SIG-M5 (cell line): ENCODE measurements at places on chromosomes 16 and 17.

DNA sequence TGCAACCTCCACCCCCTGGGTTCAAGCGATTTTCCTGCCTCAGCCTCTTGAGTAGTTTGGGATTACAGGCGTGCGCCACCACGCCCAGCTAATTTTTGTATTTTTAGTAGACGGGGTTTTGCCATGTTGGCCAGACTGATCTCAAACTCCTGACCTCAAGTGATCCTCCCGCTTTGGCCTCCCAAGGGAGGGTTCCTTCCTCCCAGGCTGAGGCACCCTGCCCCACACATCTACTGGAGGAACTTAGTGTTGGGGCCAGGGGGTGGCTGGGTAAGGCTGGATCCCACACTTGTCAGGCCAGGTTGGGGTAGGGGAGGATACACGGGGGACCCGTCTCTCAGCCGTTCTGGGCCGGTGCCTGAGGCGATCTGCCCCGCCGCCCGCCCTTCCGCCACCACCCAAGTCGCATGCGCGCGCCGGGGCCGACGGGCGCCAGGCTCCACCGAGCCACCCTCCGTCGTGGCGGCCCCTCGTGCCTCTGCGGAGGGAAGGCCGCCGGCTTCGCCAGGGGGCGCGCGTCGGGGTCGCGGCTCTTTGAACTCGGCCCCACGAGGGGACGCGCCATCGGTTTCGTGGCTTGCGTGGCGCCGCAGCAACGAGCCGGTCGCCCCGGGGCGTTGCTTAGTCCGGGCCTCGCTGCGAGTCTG is 15.9 kb downstream of the GRB7 start:
- no peak for DNase-seq

GRCh38 chr16:59697761-59698160 is 963.6 kb upstream of the GOT2 start:
- no peak for DNase-seq

DNA sequence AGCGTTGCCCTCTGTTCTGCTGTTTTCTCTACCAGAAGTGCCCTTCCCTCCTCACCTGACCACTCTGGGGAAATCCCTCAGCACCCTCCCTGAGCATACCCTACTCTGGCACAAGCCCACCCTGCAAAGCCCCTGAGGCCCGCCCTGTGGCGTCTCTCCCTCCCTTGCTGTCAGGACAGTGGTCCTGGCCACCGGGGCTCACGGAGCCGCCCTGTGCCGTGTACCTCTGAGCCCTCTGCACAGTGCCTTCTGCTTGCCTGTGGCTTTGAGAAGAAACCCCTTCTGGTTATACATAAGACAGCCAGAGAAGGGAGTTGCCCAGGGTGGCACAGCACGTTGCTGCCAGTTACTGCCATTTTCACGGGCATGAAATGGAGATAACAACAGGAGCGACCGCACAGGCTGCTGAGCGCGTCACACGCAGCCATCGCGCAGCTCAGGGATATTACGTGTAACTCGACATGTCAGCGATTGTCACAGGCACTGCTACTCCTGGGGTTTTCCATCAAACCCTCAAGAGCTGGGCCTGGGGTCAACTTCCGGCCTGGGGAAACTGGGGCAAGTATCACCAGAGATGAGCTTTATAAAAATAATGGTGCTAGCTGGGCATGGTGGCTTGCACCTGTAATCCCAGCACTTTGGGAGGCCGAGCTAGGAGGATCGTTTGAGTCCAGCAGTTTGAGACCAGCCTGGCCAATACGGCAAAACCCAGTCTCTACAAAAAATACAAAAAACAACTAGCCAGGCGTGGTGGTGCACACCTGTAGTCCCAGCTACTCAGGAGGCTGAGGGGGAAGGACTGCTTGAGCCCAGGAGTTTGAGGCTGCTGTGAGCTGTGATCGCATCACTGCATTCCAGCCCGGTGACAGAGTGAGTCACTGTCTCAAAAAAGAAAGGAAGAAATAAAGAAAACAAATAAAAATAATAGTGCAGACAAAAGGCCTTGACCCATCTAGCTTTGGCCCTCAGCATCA is 14.8 kb downstream of the SCGB1C2 start:
- DNase-seq = no peak

GRCh38 chr16:88566158-88566557 is 4.0 kb upstream of the ZC3H18 start:
- no peak for DNase-seq

DNA sequence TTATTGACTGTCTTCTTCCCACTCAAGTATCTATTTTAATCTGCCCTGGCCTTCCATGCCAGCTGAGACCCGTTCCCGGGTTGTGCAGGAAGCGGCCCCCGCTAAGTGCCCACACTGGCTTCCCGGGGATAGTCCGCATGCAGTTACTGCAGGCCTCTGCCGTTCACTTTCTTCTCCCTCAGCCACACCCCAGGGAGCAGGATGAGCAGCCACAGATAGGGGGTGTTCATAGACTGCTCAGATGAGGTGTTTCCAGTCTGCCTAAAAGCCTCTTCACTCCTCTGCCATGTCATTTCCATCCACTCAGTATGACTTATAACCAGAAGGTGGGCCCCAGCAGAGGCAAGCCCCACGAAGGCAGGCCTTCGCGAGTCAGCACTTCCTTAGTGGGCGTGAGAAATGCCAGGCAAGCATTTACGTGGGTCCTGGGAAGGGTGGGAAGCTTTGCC is 7.7 kb downstream of the MED9 start:
- DNase-seq = no peak

DNA sequence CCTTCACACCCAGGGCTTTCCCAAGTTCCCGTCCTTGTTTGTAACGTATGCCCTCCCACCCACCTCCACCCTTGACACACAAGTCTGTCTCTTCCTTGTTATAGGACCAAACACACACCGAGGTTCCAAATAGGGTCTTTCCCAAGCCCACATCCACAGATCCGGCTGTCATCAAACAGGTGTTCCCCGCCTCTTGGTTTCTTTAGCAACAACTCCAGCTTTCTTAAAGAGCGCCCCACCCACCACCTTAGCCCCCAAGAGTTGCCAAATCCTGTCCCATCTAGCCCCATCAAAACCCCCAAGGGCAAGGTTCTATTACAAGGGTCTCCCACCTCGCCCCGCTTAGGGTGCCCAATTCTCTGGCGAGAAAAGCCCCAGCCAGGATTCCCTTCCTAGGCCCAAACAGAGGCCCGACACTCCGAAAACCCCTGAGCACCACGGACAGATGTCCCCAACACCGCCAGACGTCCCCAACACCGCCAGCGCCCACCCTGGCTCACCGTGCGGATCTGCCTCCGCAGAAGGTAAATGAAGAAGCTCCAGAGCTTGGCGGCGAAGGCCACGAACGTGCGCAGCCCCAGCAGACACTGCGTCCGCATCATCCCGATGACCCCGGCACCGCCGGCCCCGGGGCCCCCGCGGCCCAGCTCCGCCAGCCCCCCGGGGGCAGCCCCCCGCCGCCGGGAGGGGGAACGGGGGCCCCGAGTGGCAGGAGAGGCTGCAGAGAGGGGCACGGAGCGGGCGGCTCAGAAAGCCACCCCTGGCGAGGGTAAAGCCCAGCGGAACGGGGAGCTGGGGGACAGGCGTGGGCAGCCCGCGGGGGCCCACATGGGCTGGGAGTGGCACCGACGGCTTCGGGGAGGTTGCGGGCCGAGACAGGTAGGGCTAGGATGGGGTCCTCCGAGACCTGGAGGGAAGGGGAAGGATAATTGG is 573 bp downstream of the CTDNEP1 start:
- DNase-seq = no peak

DNA sequence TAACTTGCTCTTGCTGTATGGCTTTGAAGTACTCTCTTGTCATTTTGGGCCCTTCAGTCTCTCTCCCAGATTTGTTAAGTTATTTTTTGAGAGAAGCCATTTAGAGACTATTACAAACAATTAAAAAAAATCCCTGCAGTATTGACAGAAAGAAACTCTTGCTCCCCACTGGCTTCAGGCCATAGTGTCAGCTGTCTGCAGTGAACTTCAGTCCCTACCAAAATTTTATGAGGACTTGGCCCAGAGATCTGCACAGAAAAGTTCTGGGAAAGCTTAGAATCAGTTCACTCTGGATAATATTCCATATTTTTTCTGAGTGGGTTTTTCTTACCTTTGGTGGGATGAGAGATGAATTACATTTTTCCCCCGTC is 30.9 kb upstream of the SUPT4H1 start:
- DNase-seq = no peak

- DNase-seq = no peak
These were observed 79.5 kb downstream of the ANKRD11 start for GRCh38 chr16:89410794-89411309.

DNA sequence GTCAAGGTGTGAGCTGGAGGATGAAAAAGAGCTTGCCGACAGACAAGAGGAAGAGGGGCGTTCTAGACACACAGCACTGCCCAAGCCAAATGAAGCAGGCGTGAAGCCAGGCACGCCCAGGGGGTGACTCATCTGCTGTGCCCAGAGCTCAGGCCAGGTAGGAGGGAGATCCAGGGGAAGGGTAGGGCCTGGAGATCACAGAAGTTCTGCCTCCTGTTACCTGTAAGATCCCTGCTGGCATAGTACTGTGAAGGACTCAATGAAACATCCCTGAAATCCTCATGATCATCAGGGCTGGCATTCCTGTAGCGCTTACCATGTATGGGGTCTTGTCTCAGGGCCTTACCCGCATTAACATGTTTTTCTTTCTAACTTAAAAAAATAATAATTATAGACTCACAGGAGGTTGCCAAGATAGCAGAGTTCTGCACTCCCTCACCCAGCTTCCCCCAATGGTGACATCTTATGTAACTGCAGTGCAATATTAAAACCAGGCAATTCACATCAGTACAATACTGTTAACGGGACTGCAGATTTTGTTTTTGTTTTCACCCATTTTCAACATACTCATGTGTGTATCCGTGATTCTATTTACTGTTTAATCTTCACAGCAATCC is 158.6 kb downstream of the XYLT1 start:
- no peak for DNase-seq

DNA sequence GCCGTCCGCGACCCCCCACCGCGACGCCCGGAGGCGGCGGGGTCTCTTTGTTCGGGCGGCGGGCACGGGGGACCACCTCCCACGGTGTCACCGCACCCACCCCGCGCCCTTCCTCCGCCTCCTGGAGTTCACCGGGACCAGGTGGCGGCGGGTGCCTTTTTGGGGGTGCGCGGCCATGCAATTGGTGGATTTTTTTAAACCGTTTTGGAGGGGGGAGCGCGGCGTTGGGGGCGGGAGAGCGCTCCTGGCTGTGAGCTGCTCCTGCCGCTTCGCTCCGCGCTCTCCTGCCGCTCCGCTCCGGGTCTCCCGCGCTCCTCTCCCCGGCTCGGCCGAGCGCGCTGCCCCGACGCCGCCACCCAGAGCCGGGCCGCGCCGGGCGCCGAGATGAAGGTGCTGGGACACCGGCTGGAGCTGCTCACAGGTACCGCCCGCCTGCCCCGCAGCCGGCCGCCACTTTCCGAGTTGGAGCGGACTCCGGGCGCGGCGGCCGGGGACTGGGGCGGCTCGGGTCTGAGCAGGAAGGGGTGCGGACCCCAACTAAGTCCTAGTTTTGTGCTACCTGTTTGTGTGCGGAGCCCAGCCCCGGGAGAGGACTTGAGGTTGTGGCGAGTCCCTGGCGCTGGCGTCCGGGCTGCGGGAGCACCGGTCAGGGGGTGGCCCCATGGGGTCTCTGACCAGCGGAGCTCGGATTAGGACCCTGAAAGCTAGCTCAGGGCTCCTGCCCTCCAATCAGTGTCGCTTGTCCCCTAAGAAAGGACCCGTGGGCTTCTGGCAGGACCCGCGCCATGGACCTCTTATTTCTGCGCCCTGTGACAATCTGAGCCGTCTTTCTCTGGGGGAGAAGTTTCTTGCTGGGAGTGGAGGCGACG is 35.7 kb upstream of the NDRG4 start:
- no peak for DNase-seq

DNA sequence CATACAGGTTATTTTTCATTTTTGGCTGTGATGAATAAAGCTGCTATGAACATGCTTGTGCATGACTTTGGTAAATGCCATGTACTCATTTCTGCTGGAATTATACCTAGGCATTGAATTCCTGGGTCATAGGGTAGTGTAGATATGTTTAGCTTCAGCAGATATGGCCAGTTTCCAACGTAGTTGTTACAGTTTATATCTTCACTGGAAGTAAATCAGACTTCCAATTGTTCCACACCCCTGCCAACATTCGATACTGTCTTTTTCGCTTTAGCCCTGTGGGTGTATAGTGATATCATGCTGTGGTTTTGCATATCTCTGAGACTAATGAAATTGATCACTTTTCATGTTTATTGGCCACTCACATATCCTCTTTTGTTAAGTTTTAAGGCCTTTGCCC is 50.4 kb downstream of the ARHGAP27 start:
- DNase-seq = no peak

DNA sequence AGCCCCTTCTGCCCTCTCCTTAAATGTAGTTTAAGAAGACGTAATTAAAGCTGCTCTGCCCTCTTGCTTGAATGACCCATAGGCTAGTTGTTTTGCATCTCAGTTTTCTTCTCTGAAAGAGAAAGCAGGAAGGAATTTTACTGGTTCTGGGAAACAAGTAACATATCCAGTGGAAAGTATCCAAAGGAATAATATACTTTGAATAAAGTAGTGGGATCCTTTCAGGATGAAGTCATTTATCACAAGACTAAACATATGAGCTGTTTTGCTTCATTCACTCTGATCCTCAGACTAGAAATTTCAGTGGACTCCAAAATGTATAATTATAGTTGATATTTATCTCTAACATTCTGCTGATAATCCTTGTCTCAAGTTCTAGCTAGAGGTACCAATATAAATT is 1297.6 kb upstream of the GOT2 start:
- no peak for DNase-seq

GRCh38 chr17:64661976-64662773 is at the start of gene SMURF2:
Gene SMURF2 (minus strand): TSS chr17:64662307. CDS start chr17:64661880, 427 bp downstream.
- DNase-seq = no peak

DNA sequence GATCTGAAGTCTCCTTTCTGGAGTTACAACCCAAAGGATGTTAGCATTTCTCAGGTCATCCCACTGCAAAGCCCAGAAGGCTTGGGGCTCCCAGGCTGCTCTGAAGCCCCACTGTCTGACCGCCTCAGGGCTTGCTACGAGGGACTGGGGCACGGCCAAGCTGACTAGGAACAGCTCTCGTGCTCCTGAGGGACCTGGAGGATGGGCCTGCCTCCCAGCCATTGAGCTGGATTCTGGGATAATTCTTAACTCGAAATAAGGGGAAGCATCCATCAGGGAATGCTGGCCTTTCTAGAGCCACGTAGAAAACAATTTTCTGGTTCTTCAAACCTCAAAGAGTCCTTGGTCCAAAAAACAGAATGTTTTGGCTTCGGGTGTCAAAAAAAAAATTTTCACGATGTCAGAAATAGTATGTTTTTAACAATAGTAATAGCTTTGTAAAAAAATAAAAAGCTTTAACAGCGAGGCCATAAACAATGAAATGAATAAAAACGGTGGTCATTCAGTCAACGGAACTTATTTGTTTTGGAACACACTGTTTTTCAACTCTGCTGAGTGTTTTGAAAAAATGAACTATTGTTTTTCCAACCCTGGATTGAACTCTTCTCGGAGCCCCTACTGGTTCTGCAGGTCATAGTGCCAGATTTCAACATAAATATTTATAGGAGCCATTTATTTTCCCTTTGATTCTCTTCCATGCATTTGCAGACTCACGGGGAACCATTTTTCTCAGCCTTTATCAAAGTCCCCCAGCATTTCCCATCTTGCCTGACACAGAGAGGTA is 16.4 kb upstream of the HERPUD1 start:
- DNase-seq = no peak
